ENCODE measurements at places on chromosomes 5 and 9.
A peak's percentile ranks its signal among the peaks of the same experiment; 100 is the strongest.

- no peak for DNase-seq
These were observed 19.8 kb downstream of the IL7R start for GRCh38 chr5:35876454-35876853.

DNA sequence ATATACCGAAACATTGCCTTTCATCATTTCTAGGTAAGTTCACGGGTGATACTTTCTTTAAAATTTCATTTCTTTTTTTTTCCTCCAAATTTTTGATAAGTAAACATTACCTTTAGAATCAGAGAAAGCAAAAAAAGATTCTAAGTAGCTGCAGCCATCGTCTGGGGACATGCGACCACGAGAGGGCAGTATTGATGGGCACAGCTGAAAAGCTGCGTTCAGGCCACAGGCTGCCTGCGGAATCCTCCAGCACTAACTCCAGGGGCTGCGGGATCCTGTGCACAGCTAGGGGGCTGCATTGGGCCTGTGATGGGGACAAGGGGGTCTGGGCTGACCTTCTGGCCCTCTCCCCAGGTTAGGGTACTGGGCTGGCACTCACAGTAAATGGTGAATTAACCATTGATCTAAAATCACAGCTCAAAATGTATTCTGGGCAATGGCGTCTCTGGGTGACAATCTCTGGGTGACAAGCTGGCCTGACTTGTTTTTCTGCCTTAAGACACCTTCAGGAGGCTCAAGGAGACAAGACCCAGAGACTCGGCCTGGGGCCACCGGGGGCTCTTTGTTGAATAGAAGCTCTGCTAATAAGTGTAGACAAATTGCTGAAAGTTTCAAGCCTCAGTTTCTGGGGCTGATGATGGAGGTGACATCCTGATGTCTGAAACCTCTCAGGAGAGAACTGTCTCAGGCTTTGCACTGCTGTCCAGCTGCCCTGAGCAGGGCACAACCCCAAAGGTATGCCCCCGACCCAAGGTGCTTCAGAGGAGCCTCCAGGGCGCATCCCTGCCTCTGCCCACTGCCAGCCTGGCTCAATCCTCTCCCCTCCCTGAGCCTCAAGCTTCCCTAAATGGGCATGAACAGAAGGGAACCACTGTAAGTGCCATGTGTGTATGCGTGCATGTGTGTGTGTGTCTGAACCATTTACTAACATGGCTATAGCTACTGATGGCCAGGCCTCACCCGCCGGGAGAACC, 44.3 kb upstream of the SARDH start:
- peak; percentile 22 for DNase-seq

DNA sequence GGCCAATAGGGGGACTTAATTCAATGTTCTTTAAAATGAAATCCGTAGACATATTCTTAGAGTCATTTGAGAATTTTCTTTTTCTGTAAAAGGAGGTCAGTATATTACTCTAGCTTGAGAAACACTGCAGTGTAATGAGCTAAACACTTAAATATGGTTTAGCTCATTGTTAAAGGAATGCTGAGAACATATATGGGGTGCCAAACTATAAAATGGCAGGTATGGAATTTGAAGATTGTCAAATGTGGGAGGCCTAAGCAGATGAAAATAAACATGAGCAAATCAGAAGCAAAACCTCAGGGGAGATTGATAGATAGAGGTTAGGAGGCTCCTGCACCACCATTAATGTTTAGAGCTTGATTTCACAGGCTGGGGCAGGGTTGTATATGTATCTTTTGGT, 57.9 kb downstream of the STX17 start:
- no peak for DNase-seq

DNA sequence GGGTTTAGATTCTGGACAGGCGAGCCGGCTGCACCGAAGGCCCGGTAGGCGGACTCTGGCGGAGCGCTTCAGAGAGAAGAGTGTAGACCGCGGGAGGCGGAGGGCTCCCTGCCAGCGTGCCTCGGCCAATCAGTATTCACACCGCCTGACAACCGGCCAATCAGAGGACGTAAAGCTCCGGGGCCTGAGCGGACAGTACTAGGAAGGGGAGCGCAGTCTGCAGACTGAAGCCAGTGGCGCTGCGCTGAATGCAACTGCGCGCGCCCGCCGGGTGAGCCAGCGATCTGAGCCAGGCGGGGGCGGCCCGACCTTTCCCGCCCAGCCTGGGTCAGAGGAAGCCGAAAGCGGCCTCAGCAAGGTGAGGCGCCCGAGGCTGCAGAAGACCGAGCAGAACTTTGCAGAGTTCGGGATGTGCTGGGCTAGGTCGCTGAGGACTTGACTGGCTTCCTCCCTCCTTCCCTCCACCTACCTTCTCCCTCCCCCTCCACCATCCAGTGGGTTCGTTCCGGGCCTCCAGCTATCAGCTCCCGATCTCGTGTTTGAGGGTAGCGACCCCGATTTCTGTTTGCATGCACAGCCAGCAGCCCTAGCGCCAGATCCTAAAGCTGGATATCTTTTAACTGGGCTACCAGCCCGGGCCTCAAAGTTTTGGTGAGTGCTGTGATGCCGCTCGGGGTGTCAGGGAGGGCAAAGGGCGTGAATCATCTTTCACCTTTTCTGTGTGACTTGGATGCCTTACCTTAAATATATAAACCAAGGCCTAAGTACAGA, at the start of gene DMRT2:
TSS of gene DMRT2 (plus strand) at position 233 of the 771 bp plus-strand sequence. CDS start 1,257 bp downstream, outside the sequence.
- peak; percentile 22 for DNase-seq

- no peak for DNase-seq
These were observed 167.2 kb downstream of the CACNA1B start for GRCh38 chr9:138044485-138045383.
